ENCODE measurements at places on chromosomes 12 and 14.

GRCh38 chr12:128551266-128551665 lies 272.5 kb downstream of the SLC15A4 start:
- DNase-seq = no peak

GRCh38 chr12:91704446-91704845 lies 441.2 kb downstream of the BTG1 start:
- DNase-seq = no peak

- no peak for DNase-seq
Measured at GRCh38 chr12:110354172-110354780, 49.2 kb downstream of the ANAPC7 start.

- DNase-seq = peak; percentile 76
Measured at GRCh38 chr14:23559010-23559925, 3.2 kb downstream of the THTPA start.

GRCh38 chr14:87111741-87112140 lies 881.2 kb downstream of the GALC start:
- DNase-seq = no peak

DNA sequence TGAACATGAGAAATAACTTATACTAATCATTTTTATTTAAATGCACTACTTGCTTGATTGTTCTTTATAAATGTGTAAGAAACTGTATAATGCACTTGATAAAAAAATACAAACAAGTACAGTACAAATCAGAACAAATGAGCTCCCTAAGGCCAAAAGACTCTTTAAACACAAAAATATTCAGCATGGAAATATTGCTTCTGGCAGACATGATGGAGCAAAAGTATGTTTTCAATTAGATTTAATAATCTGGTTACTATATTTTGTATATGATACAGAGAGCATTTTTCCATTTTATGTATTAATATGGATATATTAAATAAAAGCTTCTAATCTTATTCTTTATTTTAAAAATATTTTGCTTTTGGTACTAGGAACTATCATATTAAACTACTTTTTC lies 800.2 kb upstream of the LRFN5 start:
- no peak for DNase-seq

GRCh38 chr12:61629702-61630101 lies 630.5 kb upstream of the USP15 start:
- DNase-seq = no peak

DNA sequence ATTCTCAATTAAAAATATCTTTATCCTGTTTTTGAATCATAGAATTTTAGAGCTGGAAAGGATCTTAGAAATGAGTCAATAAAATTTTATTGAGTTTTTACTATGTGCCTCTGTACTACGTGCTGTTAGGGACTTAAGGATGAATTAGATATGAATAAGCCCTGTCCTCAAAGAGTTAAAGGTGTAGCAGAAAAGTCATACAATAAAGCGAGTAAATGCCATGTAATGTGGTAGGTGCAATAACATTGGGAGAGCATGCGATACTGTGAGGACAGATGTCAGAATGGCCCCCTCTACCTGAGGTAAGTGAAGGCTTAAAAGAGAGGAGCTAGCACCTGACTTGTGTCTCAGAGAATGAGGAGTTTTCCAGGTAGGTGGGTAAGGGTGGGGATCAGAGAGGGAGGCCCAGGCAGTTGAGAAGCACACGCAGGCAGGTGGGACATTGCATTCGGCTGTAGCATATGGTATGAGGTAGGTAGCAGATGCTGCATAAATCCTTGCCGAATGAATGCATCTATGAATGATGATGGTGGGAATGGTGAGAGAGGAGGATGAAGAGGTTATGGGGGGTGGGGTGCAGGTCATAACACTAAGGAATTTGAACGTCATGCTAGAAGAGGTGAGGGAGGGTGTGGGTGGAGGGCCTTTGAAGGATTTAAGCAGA lies 35.4 kb upstream of the ATP23 start:
- DNase-seq = no peak

DNA sequence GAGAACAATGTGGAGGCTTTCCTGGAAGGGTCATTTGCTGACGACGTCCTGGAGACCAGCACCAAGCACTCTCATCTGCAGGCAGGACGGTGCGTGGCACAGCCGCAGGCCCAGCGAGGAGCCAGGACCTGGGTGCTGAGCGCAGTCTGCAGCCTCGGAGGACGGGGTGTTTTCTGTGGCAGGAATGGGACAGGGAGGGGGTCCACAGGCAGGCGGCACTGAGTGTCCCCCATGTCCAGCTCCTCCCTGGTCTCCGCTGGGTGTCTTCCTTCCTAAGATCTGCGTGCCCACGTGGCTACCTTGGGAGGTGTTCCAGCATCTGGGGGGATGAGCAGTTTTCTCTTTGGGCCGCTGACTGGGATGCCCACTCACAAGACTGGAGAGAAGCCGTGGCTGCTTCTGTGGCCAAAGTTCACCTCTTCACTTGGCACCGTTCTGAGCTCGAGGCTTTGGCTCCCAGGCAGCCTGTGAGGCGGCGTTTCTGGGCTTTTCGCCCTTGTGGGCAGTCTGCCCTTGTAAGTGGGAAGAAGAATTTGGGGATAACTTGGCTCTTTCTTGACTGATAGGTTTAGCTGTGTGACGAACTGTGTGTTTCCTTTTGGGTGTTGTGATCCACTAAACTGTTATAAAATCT lies 72.2 kb downstream of the NOC4L start:
- no peak for DNase-seq

DNA sequence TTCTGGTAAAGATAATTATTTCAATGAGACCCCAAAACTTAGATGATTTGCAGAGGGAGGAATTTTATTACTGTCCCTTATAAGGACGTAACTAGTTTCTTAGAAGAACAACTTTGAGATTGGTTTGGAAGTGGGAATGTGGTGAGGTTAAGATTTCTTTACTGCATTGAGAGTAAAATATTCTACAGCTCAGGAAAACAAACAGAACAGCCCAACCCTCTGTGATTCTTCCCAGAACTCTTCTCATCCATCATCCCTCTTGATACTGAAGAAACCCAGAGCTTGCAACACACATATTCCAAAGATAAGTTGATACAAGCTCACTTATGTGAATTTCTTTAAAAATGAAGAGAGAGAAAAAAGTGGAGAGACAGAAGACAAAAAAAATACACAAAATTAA lies 234.2 kb downstream of the CRADD start:
- DNase-seq = no peak

DNA sequence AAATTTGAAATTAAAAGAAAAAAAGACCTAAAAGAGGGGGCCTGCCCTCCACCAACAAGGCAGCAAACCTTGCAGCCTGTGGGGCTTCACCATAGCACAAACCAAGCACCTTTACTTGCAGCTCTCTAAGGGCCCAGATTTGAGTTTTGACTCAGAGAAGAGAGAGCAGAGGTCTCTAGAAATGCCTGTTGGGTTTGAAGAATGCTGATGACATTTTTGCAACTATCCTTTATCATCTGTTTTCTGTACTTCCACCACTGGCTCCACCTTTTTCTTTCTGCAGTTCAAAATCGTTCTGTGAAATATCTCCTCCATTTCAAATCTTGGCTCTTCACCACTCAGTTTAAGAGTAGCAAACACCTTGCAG lies 83.8 kb upstream of the HMGA2 start:
- no peak for DNase-seq

DNA sequence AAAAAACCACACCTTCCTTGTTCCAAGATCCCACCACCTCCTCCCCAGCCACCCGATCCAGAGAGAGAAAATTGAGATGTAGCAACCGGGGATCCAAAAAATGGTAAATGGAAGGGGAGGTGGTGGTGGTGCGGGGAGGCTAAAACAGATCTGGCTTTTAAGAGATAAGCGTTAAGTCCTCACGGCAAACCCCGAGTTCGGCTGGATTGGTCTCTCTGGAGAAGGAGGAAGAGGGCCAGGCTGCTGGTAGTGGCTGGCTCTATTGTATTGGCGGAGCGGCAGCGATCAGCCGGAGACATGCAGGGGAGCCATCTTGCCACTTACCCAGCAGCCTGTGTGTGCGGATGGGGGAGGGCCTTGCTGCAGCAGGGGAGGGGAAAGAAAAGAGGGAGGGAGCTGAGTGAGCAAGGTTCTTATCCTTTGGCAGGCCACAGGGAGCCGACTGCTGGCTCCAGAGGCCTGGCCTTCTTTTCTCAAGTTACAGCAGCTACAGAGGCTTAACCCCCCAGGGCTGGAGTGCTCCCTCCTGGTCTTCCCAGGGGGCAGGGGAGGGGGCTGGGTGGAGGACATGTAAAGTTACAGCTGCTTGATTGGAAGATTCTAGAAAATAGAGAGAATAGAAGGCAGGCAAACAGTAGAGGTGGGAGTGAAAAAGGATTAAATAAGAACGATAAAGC lies 14.1 kb upstream of the CDH24 start:
- DNase-seq = peak; percentile 88

- DNase-seq = no peak
Measured at GRCh38 chr12:122199484-122200355, 3.8 kb upstream of the B3GNT4 start.

DNA sequence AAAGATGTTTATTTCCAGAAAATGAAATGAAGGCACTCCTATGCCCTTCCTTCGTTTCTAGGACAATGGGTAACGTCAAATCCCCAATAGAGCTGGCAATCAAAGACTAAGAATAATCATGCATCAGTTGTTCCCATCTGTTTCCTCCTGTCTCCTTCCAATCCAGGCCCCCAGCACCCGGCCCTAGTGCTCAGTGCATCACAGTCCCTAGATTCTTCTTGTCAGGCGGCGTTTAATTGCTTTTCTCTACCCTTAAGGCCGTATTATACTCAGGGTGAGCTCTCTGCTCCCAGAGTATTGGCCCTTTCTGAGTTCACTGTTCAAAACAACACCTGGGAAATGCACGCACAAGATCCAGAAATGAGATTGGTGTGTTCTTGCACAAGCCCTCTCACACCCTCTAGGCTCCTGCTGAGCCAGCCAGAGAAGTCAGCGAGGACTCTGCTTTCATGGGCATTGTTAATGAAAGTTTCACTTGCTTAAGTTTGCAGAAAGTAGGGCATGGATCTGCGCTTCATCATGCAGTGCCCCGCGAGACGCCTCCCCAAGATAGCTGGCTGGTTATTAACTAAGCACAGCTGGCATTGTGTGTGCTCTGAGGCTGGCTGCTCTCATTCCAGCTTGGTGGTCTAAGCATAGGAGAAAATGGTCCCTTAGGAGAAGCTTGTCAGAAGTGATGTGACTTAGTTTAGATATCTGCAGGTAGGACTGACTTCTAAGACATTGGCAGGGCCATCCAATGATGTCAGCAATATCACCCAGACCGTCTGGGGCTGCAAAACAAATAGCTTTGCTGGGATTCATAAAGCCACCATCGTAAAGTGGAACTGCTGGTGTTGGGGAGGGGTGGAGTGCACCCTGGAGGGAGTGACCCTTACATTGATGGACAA lies 28.7 kb downstream of the CRACR2A start:
- no peak for DNase-seq

- DNase-seq = no peak
Measured at GRCh38 chr14:75833326-75834020, 148.3 kb downstream of the TGFB3 start.

- no peak for DNase-seq
Measured at GRCh38 chr12:75783093-75783877, 248.3 kb downstream of the PHLDA1 start.

- no peak for DNase-seq
Measured at GRCh38 chr12:81570234-81570633, 188.9 kb downstream of the PPFIA2 start.

DNA sequence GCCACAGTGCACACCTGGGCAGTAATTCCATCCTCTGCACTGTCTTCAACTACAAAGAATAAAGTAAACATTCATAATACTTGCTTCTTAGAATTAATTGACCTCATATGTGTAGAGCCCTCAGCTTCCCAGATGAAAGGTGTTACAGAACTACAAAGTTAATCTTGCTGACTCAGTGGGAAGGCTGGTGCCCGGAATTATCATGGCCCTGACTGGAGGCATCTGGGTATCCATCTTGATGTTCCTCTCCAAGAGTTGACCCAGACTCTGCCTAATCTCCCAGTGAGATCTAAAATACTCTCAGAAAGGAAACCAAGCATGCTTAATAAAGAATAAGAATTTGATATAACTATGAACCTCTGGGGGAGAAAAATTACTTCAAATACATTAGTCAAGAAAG lies 147.0 kb upstream of the ARID2 start:
- no peak for DNase-seq

DNA sequence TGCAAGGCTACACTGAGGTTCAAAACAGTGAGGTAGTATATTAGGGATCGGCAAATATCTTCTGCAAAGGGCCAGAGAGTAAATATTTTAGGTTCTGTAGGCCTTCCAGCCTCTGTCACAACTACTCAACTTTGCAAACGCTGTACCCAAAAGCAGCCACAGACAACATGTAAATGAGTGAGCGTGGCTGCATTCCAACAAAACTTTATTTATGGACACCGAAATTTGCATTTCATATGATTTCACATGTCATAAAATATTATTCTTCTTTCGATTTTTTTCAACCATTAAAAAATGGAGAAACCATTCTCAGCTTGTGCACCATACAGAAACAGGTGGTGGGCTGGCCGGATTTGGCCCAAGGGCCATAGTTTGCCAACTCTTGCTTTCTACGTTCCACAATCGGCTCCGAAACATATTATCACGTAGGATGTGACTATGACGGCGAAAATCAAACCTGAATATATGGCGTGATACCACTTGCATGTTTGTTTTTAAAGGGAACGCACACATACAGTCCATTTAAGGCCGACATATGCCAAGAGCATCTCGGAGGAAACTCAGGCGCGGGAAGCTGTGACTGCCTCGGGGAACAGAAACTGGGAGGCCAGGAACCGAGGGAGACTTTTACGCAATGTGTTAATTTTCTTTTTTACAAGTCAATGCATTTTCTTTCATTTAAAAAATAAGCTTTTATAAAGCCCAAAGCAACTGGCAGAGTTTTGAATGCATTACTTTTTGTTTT lies 7.1 kb downstream of the NCOR2 start:
- no peak for DNase-seq

- no peak for DNase-seq
Measured at GRCh38 chr12:81332054-81332453, 254.2 kb downstream of the ACSS3 start.

DNA sequence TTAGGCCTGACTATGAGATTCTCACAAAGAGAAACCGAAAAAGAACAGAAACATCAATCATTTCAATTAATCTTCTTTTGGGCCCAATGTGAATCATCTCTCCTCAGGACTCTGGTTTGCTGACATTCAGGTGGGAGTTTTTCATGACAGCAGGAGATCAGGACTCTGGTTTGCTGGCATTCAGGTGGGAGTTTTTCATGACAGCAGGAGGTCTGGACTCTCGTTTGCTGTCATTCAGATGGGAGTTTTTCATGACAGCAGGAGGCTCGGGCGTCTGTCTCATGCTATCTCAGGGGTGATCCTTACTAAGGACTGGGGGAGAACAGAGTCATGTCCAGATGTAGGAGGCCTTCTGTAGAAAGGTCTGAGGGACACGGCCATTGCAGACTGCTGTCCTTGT lies 40.1 kb upstream of the PARP11 start:
- no peak for DNase-seq

GRCh38 chr14:40122968-40123648 lies 690.9 kb upstream of the FBXO33 start:
- DNase-seq = no peak

DNA sequence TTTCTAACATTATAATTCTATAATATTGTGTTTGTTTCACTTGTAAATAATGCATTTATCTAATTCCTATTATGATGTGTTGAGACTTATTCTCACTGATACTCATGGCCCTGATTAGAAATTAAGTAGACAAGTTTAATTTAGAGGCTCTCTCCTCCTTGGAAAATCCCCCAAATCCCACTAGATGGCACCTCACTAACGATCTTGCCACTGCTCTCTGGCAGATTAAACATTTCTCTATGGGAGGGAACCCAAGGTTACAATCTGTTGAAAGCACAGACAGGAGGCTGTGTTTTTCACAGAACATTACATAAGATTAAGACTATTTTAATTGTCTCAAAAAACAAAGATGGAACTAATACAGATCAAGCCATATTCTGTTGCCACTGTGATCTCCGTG lies 318.7 kb downstream of the LRFN5 start:
- DNase-seq = no peak

- DNase-seq = no peak
Measured at GRCh38 chr14:61177279-61178225, 103.6 kb downstream of the TMEM30B start.

Data from hematopoietic multipotent progenitor cell treated with erythropoietin and hydrocortisone succinate and interleukin-3 and kit ligand, for 15 days (in vitro differentiated cells).